Activated T-helper 17 cell treated with anti-CD3 and anti-CD28 coated beads, Interleukin-2, amount 50 U/mL, for 72 hours (primary cell): ENCODE measurements at places on chromosomes 12 and 14. TPM values are rescaled to one million over a fixed set of nuclear protein-coding genes. Genes with fewer than 3 reads are reported as not detected.

The SMIM41 gene
- total RNA-seq: not detected

The TOMM20L gene
- not detected for total RNA-seq

The HVCN1 gene
- 1.7 TPM for total RNA-seq

The PAX9 gene
- total RNA-seq: not detected

The ZNF10 gene
- total RNA-seq: 1.7 TPM

The SLC8A3 gene
- total RNA-seq: 2.0 TPM

The FLVCR2 gene
- 8.5 TPM for total RNA-seq

The PLBD1 gene
- total RNA-seq: not detected

The SNRNP35 gene
- total RNA-seq: 23.5 TPM

The TAS2R43 gene
- 1.9 TPM for total RNA-seq

The CLEC4C gene
- total RNA-seq: not detected

The MYL2 gene
- total RNA-seq: not detected

The HHIPL1 gene
- total RNA-seq: 0.19 TPM

The TRIM9 gene
- total RNA-seq: 1.2 TPM

DNA sequence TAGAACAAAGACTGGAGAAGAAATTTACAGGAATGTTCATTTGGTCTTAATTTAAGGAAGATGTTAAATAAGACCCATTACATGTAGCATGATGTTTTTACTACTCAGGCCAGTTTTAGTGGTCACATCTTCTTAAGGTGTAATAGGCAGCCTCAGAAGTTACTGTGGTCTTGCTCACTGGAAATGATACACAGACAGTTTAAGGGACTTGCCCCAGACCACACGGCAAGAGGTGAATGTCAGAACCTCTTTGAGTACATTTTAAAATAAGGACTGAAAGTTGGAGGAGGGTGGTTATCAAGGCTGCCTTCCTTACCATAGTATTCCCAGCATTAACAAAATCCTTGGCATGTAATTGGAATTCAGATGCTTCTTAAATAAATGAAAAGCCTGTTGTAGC lies 37.9 kb downstream of the LRRK2 start:
- ATAC-seq: peak; percentile 28

DNA sequence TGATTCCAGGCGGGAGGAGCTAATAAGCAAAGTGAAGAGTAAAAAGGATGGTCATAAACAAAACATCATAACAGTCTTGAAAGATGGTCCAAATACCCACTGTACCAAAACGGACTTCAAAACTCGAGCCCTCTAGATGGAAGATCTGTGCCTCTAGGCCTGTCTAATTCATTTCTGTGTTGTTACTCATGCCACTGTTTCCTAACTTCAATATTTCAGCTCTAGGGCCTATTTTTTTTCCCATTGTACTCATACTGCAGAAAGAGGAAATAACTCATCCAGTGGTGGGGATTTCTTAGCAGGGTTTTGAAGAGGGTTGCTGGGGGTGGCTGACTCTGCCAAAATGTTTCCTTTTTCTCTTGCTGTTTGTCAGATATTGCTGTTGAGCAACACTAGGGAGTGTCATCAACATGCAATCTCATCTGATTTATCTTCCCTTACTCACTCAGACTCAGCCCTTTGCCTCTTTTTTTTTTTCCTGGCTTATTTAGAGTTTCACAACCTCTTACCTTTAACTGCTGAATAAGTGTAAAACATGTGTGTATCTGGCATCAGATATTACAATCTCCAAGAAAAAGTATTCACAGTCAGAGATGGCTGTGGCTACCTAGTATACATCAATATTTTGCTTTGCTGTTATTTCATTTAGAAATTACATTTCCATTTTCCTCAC lies 189.6 kb downstream of the DUSP6 start:
- ATAC-seq: peak; percentile 89

DNA sequence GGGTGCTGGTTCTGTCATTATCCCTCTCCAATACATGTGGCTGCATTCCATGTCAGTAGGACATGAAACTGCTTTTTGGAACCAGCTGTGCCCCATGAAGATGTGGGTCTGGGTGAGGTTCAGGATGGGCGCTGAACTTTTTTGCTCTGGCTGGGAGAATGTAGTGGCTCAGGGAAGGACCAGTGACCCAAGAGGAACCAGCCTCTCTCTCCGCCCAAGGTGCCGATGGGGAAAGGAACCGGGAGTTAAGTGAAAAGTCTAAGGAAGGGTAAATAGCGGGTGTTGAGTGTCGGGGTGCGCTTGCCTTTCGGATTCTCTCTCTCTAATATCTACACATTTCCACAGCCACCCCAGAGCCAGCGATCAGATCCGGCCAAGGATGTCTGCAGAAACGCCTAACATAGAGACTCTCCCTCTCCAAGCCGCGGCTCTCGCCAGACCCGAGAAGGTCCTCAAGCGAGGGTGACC lies 7.8 kb downstream of the ARHGEF25 start:
- ATAC-seq: no peak

DNA sequence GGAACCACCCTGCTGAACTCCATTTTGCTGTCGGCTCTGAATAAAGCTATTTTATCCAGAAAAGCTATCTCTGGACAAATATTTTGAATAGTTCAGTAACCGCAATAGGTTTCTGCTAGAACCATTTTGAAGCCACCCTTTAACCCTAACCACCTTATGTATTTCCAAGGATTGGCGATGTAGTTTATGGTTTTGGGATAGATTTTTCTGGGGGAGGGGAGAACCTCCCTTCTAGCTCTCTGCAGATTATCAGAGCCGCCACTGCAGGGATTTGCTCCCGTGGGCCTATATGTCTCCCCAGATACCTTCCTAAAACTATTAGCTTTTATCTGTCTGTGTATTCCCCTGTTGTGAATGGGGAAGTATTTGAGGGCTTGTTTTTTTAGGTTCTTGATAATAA lies 1.8 kb upstream of the TUBA1B start:
- ATAC-seq: no peak

DNA sequence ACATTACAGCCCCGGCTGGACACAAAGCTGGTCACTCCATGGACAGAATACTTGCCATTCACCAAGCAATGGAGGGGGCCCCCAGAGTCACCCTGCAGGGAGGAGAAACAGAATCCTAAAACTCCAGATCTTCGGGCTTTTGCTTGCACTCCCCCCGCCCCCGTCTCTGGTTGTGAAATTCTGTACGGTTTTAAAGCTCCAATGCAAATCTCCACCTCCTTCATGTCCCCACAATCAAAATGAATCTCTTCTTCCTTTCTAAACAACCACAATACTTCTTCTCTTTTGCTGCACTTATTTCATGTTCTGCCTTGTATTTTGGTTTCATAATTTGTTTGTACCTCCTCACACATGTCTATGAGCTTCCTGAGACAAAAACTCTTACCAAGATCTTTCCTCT lies 5.8 kb upstream of the BIN2 start:
- ATAC-seq: peak; percentile 53

GRCh38 chr12:46367351-46368029 lies 5.1 kb downstream of the SLC38A2 start:
- no peak for ATAC-seq

- ATAC-seq: peak; percentile 29
Measured at GRCh38 chr12:110600254-110600653, 13.7 kb upstream of the TCTN1 start.

DNA sequence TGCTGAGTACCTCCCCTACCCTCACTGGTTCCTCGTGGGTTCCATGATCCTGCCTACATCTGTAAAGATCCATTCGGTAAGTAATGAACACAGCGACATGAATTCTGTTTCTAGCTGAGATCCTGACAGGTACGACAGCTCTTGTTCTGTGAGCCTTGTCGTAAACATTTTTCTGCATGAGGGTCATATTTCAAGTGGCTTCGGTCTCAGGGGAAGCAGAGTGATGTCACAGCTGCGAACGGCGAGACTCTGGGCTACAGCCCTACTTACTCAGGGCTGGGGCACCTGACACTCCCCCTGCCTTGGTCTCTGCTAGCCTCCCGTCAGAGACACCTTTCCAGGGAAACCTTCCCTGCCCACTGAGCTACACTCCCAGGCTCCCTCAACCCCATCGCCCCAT lies 85.8 kb downstream of the RBM19 start:
- no peak for ATAC-seq

- ATAC-seq: no peak
Measured at GRCh38 chr14:22184157-22184829, 404.7 kb downstream of the DAD1 start.

DNA sequence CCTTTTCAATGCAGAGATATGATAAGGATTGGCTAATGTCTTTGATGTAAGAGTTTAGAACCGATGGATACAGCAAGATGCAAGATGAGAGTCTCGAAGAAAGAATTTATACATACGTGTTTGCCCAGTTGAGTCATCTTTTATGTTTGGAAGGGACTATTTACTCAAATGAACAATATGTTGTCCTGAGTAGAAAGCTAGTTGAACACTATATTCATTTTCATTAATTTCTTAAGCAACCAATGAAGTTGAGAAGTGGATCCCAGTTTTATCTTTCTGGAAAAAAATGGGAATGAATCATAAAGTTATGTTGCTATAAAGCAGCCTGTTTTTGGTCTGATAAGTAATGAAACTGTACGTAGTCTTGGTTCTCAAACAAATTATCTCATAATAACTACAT lies 1431.7 kb upstream of the FLRT2 start:
- ATAC-seq: no peak

- ATAC-seq: no peak
Measured at GRCh38 chr12:104166465-104166864, 28.5 kb upstream of the NFYB start.

DNA sequence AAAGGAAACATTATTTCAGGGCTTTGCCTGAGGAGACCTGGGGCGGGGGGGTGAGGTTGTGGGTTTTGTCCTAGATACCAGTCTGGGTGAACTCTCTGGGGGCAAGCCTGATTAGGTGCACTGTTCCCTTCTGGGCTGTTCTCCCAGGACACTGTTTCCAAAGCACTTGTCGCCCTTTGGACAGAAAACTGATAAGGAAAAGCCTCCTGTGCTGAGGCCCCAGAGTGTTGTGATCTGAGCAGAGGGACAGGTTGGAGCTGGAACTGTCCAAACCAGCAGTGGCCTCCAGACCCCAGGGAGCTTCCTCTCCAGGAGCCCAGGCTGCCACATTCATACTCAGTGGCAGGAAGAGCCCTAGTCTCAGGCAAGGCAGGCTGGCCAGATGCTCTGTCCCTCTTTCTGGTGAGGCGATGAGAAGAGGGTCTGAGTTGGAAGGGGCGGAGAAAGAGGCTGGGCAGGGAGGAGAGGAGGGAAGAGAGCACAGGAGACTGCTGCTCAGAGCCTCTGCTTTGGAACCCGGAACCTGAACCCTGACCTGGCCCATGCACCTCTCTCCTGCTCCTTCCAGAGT lies 1.9 kb downstream of the GALNT16 start:
- ATAC-seq: no peak

DNA sequence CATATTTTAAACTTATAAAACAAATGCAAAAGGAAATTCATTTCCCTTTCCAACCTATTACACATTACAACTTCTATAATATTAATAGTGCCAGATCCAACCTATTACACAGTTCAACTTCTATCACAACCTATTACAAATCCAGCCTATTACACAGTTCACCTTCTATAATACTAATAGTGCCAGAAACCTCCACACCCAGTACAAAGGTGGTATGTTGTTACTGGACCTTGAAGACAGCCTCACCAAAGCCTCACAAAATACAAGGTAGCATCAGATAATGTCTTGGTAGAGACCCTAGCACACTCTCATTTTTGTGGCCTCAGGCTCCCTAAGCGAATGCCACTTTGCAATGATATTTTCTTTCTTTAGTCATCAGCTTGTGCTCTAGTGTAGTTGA lies 68.7 kb upstream of the PELI2 start:
- ATAC-seq: no peak

DNA sequence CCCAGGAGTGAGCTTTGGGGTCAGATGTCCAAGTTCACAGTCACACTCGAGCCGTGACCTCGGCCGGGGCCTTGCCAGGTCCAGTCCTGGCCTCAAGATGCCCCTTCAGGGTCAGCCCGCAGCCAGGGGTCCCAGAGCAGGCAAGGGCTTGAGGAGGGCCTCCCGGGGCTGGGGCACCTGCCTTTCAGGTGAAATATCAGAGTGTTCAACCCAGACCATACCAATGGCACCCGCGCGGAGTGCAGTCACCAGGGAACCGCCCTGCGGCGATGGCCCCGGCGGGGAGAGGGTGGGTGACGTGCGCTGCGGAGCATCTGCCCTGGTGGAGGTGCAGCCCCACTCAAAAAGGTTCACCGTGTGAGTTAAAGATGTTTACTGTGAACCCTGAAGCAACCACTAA lies 16.9 kb downstream of the LRCOL1 start:
- ATAC-seq: no peak

GRCh38 chr12:120956579-120957300 lies 21.6 kb upstream of the HNF1A start:
- ATAC-seq: no peak

- no peak for ATAC-seq
Measured at GRCh38 chr12:81216739-81217138, 138.9 kb downstream of the ACSS3 start.

DNA sequence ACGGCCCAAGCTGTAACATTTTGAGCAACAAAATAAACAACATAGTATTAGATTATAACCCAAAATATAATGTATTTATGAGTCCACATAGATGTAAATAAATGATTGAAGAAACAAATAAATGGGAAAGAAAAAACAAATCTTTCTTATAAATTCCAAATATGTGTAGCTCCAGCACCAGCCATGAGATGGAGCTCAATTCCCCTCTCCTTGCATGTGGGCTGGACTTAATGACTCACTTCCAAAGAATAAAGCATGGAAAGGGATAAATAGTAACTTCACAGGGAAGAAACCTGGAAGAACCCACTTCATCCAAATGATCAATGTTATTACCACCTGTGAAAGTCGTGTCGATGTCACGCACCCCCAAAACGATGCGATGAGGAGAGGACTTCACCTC lies 158.8 kb downstream of the RPAP3 start:
- ATAC-seq: no peak

DNA sequence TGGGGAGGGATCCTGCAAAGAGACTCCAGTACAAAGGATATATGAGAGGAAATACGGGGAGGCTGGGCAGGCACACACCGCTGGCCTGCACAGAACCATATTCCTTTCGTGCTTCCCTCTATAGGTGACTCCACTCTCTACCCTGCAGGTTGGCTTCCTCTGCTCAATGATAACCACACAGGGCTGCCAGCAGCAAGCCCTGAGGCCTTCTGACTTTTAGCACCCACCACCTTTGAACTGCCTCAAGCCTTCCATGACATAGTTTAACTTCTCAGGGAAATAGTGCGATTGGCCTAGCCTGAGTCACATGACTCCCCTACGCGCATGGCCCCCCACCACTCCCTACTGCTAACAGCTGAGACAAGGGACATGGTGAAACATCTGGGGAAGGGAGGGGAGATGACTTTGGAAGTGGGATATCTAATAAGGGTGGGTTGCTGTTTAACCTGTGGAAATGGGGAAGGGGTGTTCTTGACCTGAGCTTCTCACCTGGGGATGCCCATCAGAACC lies 3.0 kb upstream of the FOXN3 start:
- no peak for ATAC-seq

DNA sequence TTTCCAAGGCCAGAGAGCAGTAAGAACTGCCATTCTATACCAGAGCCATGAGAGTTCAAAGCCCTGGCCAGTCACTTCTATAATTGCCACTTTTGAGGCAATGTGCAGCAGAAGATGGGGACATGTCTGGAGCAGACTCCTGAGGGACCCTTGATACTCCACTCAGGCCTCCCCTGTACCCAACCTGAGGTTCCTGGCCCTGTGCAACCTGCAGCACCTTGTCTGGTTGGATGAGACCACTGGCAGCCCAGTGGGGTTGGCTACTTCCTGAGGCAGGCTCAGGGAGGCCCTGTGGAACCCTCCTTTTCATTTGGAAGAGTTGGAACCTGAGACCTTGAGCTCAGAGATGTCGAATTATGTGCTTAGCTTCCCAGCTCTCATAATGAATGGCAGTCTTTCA lies 54.4 kb downstream of the GALNT16 start:
- no peak for ATAC-seq

GRCh38 chr12:45959025-45959424 lies 31.3 kb downstream of the SCAF11 start:
- no peak for ATAC-seq
